Nucleus accumbens (tissue), 56 donors: ENCODE measurements at places on chromosomes 6 and 20.
A peak's percentile ranks its signal among the peaks of the same experiment; 100 is the strongest.

- no peak for DNase-seq
Measured at GRCh38 chr6:138528137-138528536, 28.8 kb upstream of the NHSL1 start.

- no peak for DNase-seq
Measured at GRCh38 chr6:136035378-136036070, 184.0 kb downstream of the PDE7B start.

DNA sequence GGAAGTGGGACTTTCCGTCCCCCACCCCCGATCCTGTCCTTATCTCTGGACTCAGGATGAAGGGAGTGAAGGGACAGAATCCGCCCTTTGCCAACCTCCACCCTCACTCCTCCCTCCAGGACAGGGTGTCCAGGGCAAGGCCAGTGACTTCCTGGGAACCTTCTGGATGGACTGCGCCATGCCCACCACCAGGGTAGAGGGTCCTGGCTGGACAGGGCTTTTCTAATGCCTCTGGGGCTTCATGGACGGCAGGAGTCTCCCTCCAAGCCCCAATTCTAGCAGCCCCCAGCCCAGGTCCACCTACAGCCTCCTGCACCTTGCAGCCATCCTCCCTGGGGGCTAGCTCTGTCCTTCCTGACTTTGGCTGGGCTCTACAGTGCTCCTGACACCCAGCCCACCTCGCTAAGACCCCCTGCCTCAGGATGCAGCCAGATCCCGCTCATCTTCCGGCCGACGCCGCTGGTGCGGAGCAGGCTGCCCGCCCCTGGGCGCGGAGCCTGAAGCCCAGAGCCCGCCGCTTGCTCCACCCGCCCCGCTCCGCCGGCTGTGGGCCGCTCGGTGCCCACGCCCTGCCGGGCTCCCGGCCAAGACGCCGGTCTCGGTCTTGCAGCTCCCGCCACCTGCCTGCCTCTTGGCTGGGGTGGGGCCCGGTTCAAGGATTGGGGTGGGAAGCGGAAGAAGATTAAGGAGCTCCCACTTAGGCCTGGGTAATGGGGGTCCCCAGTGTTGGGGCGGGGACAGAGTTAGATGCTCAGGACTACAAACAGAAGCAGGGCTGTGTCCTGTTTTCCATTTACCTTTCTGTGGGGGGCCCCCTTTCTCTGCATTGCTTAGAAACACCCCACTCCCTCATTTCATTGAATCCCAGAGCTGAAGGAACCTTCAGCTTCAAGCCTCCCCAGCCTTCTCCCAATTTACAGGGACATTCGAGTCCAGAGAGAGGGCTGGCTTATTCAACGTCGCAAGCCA lies 72.8 kb downstream of the MDGA1 start:
- DNase-seq: no peak

- DNase-seq: no peak
Measured at GRCh38 chr6:83962582-83962981, 71.0 kb upstream of the MRAP2 start.

- DNase-seq: no peak
Measured at GRCh38 chr6:19876672-19877071, 39.5 kb downstream of the ID4 start.

DNA sequence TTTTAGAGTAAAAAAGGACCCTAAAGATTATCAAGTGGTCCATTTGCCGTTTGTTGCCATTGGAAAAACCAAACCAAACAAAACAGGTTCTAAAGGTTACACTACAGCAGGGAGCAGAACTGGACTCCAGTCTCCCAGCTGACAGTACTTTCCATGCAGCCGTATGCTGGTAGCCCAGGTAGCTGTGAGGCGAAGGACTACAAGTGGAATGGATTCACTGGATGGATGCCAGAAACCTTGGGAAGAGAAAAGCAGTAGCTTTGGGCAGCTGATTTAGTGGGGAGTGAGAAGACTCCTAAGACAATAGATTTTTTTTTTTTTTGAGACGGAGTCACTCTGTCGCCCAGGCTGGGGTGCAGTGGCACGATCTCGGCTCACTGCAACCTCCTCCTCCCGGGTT lies 88.3 kb downstream of the SASH1 start:
- DNase-seq: no peak

GRCh38 chr6:161273752-161274487 lies at the start of gene AGPAT4:
Gene AGPAT4 (minus strand): TSS chr6:161274061. CDS start chr6:161232213, 41,848 bp downstream.
- peak; percentile 72 for DNase-seq

GRCh38 chr6:154852687-154853086 lies 119.5 kb downstream of the SCAF8 start:
- DNase-seq: no peak

GRCh38 chr6:102154176-102154575 lies 760.7 kb downstream of the GRIK2 start:
- DNase-seq: no peak

DNA sequence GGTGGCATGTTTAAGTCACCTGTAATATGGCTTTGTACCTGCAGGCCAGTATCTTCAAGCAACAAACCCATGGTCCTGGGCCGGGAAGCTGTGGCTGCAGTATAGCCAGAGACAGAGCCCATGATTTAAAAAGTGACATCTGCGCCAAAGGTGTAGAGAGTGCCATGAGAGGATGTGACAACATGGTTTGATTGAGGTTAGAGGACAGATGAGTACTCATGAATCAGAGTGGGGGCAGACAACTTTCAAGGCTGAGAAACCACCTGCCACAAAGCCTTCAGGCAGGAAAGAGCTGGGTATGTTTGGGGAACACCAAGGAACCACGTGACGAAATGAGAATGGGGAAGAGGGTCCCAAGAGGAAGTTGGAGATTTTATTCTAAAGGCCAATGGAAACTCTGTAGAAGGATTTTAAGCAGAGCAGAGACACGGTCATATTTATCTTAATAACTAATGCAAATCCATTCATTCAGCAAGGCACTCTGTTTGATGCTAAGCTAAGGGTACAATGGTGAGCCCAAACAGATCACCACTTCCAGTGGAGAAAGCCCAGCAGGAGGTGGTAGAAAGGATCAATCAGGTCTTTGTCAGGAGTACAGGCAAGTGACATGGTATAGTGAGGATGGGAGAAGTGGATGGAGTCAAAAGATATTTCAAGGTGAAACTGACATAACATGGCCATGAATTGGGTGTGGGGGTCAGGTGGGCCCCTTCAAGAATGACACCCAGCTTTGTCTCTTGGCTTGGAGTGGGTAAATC lies 3.4 kb upstream of the MICAL1 start:
- no peak for DNase-seq

DNA sequence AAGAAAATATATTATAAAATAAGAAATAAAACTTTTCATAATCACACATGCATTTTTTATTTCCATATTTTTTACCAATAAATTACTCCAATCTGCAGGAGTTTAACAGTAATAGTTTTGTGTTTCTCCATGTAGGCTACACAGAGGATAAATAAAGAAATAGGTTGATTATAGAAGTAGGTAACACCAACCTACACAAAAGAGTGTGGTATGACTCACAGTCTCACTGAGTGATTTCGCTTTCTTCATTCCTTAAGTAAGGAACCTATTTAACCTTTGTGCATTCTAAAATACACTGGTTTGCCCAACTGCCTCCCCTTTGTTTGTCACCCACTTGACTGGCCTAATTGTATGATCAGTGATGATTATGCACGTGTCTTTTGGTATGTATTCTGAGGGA lies 244.2 kb upstream of the RIMS1 start:
- no peak for DNase-seq

DNA sequence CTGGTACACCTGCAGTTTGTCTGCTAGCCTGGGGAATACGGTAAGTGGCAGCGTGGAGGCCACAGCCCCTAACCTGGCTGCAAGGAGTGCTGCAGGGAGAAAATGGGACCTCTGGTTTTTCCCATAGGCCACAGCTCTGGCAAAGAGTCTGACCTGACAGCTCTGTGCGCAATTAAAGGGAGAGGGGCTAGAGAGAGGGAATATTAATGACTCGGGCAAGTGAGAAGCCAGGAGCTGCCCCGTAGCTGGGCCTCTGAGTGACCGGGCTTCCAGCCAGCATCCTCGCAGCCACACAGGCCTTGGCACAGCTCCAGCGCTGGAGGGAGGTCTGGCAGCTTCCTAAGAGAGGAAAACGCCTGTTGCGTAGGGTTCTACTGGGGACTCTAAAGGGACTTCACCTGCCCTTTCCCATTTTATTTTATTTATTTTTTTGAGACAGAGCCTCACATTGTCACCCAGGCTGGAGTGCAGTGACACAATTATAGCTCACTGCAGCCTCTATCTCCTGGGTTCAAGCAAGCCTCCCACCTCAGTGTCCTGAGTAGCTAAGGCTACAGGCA lies 18.2 kb upstream of the OCSTAMP start:
- DNase-seq: peak; percentile 91

DNA sequence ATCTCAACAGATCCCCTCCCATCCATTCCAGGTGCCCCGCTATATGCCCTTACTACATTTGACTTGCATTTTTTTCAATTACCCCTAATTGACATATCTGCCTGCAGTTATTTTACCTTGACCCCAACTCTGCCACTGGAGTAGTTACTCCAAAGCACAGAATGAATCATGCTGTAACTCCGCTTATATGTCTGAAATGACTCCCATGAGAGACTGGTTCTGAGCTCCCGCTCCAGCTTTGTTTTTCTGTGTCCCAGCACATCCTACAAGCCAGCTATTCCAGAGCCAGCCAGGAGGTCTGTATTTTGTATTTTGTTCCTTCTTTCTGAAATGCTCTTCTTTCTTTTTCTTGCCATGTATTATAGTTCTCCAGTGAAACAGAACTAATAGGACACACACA lies 10.9 kb upstream of the NOX3 start:
- DNase-seq: no peak

DNA sequence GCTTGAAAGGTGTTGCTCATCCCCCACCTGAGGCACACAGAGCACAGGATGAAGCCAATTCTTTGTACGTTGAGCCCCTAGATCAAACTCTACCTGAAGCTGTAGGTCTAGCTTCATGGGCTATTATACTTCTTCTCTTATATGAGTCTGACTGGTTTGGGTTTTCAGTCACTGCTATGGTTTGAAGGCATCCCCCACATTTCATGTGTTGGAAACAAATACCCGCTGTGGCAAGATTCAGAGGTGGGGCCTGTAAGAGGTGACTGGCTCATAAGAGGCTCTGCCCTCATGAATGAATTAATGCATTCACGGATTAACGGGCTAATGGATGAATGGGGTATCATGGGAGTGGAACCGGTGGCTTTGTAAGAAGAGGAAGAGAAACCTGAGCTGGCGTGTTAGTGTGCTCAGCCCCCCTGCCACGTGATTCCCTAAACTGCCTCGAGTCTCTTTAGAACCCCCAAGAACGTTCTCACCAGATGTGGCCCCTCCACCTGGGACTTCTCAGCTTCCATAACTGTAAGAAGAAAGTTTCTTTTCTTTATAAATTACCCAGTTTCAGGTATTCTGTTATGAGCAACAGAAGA lies 39.2 kb downstream of the PREX1 start:
- no peak for DNase-seq

- DNase-seq: no peak
Measured at GRCh38 chr6:169918239-169918953, 167.0 kb downstream of the ERMARD start.

- DNase-seq: no peak
Measured at GRCh38 chr20:23309781-23310180, 40.8 kb upstream of the NXT1 start.

DNA sequence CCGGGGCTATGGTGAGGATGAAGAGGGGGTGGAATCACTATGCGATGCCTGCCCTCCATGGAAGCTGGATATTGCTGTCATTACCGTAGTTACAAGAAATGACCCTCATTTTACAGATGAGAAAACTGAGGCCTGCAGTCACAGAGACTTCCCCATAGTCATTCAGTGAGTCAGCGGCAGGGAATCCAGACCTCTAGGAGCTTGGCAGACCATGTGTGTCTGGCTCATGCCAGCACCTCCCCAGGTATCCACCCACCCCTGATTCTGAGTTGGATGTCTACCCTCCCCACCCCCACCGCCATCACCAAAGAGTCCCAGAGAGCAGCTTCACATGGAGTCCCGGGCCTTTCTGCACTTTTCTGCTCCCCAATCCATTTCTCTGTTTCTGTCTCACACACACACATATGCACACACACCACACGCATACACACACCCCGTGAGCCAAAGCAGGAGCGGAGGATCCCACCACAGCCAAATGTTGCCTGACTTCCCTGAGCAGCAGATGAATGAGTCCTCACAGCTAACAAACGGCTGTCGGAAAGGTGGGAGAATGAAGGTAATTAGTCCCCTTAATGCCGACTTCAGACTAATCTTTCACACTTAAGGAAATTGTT lies 24.8 kb downstream of the CDH22 start:
- DNase-seq: no peak

DNA sequence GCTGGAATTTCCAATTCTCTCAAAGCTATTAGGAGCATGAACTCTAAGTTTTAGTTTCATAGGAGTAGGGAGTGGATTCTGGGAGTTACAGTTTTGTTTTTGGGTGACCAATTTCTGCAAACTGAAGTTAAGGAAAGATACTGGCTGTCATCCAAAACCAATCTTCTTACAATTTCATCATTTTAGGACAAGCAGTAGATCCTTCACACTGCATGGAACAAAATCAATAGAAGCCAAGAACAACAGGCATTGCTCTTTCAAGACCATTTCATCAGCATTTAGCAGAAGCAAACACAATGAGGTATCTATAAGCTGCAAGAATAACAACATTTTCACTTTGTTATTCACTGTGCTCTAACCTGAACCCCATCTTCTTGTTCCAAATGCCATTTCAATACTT lies 173.0 kb downstream of the GMDS start:
- no peak for DNase-seq

GRCh38 chr20:38050686-38051085 lies 17.1 kb downstream of the RPRD1B start:
- no peak for DNase-seq

DNA sequence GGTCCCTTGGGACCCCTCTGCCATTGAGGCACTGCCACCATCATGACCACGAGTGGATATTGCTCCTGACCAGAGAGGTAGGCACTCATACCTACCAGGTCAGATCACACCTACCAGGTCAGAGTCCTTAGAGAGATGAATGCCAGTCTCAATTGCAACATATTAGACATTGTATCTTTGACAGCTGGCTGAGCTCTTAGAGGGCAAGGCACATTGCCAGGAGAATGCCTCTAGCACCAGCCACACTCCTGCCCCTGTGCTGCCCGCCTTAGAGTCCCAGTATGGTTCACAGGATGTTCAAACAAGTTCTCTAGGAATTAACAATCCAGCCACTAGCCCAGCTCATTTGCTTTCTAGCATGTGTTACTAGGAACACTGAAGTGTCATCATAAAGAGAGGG lies 65.9 kb downstream of the TMEM244 start:
- DNase-seq: no peak

GRCh38 chr20:17651129-17651759 lies 30.8 kb downstream of the RRBP1 start:
- no peak for DNase-seq
